HepG2 (cell line): ENCODE measurements at places on chromosomes 2 and 18.
A peak's percentile ranks its signal among the peaks of the same experiment; 100 is the strongest.

DNA sequence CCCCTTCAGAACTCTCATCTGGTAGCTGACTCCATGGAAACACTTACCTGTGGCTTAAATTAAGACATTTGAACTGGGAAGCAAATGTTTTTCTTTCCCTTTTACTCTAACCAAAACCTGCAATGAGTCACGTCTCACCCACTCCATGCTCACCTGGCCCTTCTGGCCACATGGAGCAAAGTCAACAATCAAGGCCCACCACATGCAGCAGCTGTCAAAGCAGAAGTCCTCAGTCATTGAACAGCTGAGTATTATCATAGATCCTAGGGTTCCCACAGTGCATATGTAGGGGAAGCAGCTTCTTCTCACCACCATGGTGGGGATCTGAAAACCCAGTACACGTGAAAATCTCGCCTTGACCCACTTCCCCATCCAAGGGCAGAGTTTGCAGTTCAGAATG, 12.3 kb upstream of the MEP1B start:
- DNase-seq = no peak

DNA sequence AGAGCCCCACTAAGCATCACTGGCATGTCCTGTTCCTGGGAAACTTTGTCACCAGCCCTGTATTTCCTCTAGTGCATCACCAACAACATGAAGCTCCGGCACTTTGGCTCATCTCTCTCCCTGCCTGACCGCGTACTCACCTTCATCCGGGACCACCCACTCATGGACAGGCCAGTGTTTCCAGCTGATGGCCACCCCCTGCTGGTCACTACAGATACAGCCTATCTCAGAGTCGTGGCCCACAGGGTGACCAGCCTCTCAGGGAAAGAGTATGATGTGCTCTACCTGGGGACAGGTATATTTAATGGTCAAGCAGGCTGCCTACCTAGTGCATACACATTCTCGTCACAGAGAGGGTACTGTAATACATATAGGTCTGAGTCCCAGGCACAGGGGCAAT, 21.0 kb downstream of the SEMA4F start:
- DNase-seq = no peak

GRCh38 chr18:8463791-8464190, 145.4 kb upstream of the RAB12 start:
- no peak for DNase-seq

DNA sequence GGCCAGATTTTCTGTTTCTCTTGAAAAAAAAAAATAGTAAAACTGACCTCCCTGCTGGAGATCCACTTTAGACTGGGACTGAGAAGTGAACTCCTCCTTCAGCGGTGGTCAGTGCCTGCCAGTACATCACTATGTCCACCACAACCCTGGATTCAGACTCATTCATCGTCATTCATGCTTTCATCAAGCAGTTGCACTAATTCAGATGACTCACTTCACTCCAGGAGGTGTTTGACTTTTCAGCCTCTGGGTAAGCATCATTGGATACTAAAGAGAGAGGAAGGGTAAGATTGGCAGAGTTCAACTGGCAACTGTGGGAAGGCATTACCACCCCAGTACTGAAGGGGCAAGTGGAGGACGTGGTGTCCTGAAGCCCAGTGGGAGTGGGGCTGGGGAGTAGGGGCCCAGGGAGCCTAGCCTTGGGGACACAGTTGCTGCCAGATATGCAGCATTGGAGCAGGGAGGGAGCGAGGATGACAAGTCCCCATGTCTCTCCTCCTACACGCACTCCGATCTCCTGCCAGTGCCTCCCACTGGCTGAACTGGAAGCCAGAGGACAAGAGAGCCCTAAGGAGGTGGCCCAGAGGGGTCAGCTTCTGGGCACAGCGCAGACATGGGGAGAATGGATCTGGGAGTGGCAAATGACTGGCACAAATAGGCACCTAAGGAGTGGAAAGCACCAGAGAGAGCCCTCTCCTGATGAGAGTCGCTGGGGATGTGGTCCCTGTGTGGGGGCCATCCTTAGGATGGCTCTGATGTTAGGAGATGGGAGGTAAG, 111.1 kb downstream of the TGFA start:
- DNase-seq = no peak

GRCh38 chr2:58893656-58894351, 652.7 kb upstream of the FANCL start:
- no peak for DNase-seq

DNA sequence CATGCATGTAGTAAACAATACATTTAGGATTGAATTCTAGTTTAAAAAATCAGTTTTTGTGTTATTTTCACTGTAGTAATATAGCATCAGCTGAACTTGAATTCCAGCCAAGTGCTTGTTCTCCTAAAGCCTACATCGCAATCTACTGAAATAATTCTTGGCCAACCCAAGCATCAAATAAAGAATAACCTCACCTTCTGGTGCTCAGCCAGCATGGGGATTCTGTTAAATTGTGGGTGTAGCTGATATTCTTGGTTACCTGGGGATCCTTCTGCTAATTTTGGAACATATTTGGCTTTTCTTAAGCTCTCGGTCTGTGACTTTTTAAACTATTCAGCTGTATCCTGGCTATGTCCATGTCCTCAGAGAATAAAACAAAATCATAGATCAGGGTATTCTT, 248.8 kb downstream of the NRXN1 start:
- no peak for DNase-seq

GRCh38 chr2:138658187-138658894, 121.8 kb downstream of the NXPH2 start:
- peak; percentile 6 for DNase-seq

GRCh38 chr2:190666895-190667294, 18.0 kb downstream of the NAB1 start:
- DNase-seq = no peak

- peak; percentile 75 for DNase-seq
Observed at GRCh38 chr18:57881818-57882413, 78.8 kb upstream of the ATP8B1 start.

DNA sequence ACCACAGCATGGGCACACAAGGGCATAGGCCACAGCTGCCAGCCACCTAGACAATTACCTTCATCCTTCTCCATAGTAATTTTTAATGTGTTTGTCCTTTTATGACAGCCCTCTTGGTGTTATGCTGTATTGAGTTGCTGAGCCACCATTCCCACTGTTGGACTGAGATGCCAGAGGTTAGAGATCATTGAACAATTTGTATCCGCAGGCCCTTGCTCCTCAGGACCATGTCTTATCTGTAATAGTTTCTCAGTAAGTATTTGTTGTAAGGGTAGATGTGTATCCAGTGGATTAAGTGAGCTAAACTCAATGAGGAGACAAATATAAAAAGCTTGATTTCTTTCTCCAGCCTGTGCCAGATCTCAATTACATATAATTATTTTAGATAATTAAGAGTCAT, 832.8 kb upstream of the ID2 start:
- no peak for DNase-seq

DNA sequence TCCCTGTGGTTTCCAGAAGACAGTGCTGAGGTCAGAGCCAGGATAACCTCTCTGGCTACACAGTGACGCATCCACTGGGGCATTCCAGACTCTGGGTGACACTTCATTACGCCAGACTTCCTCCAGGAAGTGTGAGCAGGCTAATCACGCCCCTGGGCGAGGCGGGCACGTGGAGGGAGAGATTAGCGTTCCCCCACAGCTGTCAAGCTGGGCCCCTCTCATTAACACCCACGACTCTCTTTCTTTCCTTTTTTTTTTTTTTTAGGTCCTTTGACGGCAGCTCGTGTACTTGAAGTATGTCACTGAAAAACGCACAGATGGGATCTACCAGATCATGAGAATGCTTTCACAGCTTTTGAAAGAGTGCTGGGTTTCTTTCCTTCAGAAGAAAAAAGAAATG, 274.6 kb downstream of the AFF3 start:
- no peak for DNase-seq

DNA sequence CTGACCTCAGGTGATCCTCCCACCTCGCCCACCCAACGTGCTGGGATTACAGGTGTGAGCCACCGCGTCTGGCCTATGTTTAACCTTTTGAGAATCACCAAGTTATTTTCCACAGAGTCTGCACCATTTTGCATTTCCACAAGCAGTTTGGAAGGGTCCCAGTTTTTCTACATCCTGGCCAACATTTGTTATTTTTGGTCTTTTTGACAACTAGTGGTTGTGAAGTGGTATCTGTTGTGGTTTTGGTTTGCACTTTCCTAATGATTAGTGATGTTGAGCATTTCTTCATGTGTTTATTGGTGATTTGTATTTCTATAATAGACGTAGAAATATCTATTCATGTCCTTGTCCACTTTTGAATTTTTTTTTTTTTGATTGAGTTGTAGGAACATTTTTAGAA, 67.9 kb downstream of the BIRC6 start:
- no peak for DNase-seq

DNA sequence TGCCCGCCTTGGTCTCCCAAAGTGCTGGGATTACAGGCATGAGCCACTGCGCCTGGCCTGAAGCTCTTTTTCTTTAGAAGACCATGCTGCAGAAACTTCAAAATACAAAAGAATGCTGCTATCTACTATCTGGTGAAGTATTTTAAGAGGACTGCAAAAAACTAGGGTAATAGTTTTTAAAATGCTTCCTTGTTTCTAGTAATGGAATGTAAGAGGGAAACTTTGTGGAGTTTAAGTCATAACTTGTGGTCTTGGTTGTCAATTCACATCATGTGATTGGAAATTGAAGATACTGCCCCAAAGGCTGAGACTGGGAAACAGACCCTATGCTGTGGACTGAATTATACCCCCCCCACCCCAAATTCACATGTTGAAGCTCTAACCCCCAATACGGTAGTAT, 68.3 kb downstream of the B3GNT2 start:
- DNase-seq = no peak

- DNase-seq = no peak
Observed at GRCh38 chr2:126187668-126188067, 468.3 kb upstream of the GYPC start.

DNA sequence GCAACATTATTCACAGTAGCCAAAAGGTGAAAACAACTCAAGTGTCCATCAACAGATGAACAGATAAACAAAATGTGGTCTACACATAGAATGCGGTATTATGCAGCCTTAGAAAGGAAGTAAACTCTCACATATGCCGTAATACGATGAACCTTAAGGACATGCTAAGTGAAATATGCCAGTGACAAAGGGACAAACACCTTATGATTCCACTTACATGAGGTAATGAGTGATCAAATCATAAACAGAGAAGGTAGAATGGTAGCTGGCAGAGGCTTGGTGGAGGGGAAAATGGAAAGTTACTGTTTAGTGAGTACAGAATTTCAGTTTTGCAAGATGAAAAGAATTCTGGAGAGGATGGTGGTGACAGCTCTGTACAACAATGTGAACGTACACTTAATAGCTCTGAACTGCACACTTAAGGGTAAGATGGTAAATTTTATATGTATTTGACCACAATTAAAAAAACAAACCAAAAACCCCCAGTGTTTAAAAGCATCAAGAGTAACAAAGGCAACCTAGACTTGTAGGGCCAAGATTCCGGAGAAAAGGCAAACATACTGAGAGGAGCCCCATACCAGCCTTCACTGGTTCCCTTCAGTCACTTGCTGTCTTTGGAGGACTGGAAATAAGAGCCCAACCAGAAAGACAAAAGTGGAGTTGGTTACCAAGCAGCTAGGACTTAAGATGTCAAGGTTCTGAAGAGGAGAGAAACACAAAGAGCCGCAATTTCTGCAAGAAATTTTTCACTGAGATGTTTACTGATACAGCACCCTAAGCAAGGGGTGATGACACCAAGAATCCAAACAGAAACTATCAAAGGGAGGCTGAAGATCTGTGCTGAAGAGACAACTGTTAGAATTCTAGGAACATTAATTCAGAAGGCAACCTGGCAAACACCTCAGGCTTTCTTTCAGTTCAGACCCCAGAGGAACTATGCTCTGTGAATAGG, 61.3 kb downstream of the CUL3 start:
- DNase-seq = no peak

GRCh38 chr18:45221363-45221762, 393.9 kb upstream of the SLC14A2 start:
- DNase-seq = no peak

DNA sequence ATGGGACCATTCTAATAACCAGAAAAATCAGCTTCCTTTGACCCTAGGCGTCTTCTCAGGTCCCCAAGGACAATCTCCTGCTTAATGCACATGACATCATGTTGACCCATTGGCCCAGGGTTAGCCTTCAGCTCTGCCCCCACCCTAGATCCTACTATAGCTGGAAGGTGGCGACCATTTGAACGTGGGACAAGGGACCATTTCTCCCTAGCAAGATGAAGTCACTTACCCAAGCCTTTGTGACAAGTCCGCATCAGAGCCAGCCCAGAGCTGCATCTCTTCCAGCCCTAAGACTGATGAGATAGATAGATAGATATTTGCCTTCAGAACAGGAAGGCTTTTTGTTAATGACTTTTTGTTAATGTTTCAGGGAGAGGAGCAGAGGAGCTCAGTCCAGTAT, 28.2 kb upstream of the TAF1B start:
- DNase-seq = no peak

GRCh38 chr2:27184115-27184514, 27.7 kb upstream of the ATRAID start:
- DNase-seq = peak; percentile 43

- no peak for DNase-seq
Observed at GRCh38 chr2:172397148-172397834, 30.1 kb upstream of the ITGA6 start.

DNA sequence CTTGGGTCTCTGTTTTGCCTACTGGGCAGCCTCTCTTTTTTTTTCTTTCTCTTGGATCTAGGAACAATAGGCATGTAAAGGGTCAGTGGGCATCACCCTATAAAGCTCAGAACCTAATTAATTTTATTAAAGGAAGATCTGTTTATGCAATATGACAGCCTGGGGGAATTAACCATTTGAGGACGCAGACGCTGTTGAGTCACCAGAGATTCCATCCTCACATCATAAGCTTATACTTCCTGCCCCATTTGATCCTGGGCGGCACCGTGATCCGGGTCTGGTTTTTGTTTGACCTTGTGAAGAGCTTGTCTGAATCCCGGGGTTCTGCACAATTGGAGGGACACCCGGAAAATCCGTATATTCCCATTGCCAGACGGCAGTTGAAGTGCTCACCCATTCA, 16.8 kb upstream of the BCL11A start:
- no peak for DNase-seq

GRCh38 chr2:43777306-43777926, 3.6 kb downstream of the DYNC2LI1 start:
- no peak for DNase-seq

GRCh38 chr2:202841090-202841867, 30.3 kb downstream of the ICA1L start:
- DNase-seq = no peak

- no peak for DNase-seq
Observed at GRCh38 chr2:199662255-199662654, 188.7 kb downstream of the FTCDNL1 start.

GRCh38 chr2:28239207-28239606, 153.5 kb upstream of the FOSL2 start:
- DNase-seq = no peak

- no peak for DNase-seq
Observed at GRCh38 chr2:171447675-171448074, 13.6 kb downstream of the DCAF17 start.

DNA sequence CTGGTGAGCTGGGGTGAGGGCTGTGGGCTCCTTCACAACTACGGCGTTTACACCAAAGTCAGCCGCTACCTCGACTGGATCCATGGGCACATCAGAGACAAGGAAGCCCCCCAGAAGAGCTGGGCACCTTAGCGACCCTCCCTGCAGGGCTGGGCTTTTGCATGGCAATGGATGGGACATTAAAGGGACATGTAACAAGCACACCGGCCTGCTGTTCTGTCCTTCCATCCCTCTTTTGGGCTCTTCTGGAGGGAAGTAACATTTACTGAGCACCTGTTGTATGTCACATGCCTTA, 10.5 kb downstream of the PROC start:
- DNase-seq = no peak
